ENCODE measurements at places on chromosomes 11 and 22. TPM values are rescaled to one million over a fixed set of nuclear protein-coding genes. Genes with fewer than 3 reads are reported as not detected.

Gene SEPTIN3
- total RNA-seq: 1.6 TPM

Gene VSIG10L2
- total RNA-seq: not detected

Gene CRYBA4
- not detected for total RNA-seq

Gene PLA2G3
- total RNA-seq: 8.1 TPM

Gene ELMOD1
- total RNA-seq: not detected

Gene HPX
- 3.2 TPM for total RNA-seq

Gene SHANK3
- total RNA-seq: 65.9 TPM

Gene RRM1
- total RNA-seq: 24.6 TPM

Gene GRM5
- total RNA-seq: 0.30 TPM

Data from upper lobe of left lung (tissue), 6 donors.